ENCODE measurements at places on chromosomes 6 and 20.

DNA sequence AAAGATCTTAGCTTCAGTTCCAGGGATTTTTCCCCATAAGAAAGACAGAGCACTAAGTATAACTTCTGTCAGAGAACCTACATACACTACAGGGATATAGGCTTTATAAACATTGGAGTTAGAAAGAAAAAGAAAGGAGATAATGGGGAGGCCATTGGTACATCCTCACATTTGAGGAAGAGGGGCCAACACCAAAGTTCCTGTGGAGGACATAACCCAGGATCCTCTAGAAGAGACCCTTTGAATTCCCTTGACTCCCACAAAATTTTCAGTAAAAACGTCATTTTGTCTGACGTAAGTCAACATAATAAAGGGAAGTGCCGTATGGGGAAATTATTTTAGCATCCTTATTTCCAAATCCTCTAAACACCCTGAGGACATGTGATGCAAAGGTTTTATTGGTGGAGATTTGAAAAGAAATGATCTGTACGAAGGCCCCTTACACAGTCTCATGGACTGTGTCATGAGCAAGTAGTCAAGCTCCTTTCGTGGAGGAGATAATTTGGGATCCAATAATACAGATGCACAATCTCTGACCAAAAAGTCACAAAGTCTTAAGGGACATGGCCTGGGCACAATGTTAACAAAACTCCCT is 33.2 kb downstream of the HLA-DRA start:
- DNase-seq, result no peak

- no peak for DNase-seq
Measured at GRCh38 chr6:30963641-30964040, 19.9 kb upstream of the MUC21 start.

GRCh38 chr6:16824845-16825685 is 63.8 kb upstream of the ATXN1 start:
- no peak for DNase-seq

GRCh38 chr6:21423106-21423854 is 170.3 kb upstream of the SOX4 start:
- no peak for DNase-seq

- peak; percentile 8 for DNase-seq
Measured at GRCh38 chr6:43368259-43369160, 937 bp downstream of the ZNF318 start.

DNA sequence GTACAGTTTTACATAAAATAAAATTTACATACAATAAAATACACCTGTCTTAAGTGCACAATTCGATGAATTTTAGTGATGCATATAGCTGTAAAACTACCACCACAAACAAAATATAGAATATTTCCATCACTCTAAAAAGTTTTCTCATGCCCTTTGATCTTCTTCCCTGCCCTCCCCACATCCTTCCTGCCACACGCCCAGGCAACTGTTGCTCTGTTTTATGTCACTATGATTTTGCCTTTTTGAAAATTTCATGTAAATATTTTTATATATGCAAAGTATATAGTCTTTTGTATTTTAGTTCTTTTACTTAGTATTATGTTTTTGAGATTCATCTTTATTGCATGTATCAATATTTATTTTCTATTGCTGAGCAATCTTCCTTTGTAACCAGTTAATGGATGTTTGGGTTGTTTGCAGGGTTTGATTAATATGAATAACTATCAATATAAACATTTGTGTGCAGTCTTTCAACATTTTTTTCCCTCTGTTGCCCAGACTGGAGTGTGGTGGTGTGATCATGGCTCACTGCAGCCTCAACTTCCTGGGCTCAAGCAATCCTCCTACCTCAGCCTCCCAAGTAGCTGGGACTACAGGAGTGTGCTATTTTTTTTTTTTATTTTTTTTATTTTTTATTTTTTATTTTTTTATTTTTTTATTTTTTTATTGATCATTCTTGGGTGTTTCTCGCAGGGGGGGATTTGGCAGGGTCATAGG is 23.8 kb upstream of the SAMHD1 start:
- no peak for DNase-seq

- no peak for DNase-seq
Measured at GRCh38 chr20:62924442-62925075, 1.7 kb downstream of the DIDO1 start.

GRCh38 chr20:37915434-37915787 is 12.5 kb downstream of the VSTM2L start:
- no peak for DNase-seq

DNA sequence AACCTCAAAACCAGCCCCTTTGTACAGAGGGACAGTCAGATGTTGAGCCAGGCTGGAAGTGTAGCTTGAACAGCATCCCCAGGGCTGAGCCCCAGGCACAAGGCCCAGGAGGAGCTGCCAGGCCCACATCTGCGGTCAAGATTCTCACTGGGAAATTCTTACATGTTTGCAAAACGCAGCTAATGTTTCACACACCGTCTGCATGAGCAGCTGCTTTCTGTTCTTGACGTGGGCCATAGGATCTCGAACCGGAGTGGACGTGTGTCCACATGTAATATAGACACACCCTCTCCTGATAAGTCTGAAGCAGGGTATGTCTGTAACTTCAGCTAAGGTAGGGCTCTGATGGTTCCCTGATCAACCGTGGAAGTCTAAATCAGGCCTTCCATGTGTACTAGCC is 41.3 kb upstream of the TRAF3IP2 start:
- DNase-seq, result no peak

DNA sequence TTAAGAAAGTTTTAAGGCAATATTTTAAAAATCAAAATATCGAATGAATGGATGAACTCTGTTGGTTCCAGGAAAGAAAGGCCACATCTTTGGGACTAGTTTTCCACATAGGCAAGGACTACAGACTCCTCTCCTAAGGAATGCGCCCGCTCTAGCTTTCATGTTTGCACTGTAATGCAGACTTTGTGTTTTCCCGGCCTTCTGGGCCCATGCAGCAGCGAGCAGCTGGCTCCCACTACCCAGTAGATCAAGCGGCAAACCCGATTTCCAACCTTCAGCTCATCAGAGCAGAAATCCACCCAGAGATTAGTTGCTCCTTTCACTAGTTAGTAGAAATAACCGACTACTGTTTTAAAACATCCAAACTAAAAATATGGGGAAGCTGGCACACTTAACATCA is 27.7 kb downstream of the OVOL2 start:
- no peak for DNase-seq

GRCh38 chr20:9348747-9349146 is 165.6 kb upstream of the LAMP5 start:
- DNase-seq, result no peak

- no peak for DNase-seq
Measured at GRCh38 chr20:63124782-63125580, 91.0 kb downstream of the YTHDF1 start.

- DNase-seq, result no peak
Measured at GRCh38 chr20:49627329-49627761, 59.4 kb upstream of the PTGIS start.

GRCh38 chr6:89582669-89583325 is 55.8 kb downstream of the LYRM2 start:
- no peak for DNase-seq

- DNase-seq, result no peak
Measured at GRCh38 chr6:11854408-11855165, 76.0 kb upstream of the ADTRP start.

GRCh38 chr6:41171908-41172307 is 9.0 kb upstream of the TREM2 start:
- no peak for DNase-seq

- no peak for DNase-seq
Measured at GRCh38 chr6:18262702-18263417, 1.5 kb downstream of the DEK start.

GRCh38 chr6:157550114-157550989 is 169.4 kb downstream of the ZDHHC14 start:
- no peak for DNase-seq

DNA sequence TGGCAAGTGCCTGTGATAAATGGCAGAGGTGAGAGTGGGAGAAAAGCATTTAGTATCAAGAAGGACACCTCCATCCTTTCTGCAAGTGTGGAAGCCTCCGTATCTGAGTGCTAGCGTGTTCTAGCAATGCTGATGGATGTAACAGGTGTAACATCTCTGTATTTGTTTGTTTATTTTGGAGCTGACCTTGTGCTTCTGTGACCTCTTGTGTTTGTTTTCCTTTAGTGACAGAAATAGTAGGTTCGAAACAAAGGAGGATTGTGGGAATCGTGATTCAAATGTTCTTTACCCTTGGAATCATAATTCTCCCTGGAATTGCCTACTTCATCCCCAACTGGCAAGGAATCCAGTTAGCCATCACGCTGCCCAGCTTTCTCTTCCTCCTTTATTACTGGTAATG is 60.4 kb downstream of the SLC22A3 start:
- no peak for DNase-seq

DNA sequence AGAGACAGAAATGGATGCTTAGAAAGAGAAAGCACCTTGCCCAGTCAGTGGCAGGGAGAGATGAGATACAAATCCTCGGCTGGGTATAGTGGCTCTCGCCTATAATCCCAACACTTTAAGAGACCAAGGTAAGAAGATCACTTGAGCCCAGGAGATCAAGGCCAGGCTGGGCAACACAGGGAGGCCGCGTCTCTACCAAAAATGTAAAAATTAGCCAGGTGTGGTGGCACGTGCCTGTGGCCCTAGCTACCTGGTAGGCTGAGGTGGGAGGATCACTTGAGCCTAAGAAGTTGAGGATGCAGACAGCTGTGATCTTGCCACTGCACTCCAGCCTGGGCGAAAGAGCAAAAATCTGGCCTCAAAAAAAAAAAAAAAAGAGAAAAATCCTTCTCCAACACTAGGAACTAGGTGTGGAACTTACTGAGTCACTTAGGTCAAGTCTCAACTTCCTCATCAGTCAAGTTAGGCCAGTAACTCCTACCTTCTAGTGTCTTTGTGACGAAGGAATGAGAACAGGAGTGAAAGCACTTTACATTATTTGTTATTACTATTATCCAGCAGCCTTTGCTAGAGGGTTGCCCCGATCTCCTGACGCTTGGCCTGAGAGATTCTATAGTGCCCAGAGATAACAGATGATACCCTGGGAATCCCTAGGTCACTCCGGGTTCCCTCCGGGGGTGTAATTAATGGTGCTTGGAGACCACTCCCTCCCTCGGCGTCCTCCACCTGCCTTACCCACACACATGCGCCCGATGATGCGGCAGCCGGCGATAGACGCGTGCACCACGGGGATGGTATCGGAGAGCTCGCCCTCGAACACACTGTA is 918 bp downstream of the EIF6 start:
- no peak for DNase-seq

- DNase-seq, result no peak
Measured at GRCh38 chr6:24148154-24148570, 22.1 kb downstream of the NRSN1 start.

- no peak for DNase-seq
Measured at GRCh38 chr6:101940391-101940790, 546.9 kb downstream of the GRIK2 start.

GRCh38 chr6:54107470-54108090 is 3.7 kb upstream of the MLIP start:
- no peak for DNase-seq

DNA sequence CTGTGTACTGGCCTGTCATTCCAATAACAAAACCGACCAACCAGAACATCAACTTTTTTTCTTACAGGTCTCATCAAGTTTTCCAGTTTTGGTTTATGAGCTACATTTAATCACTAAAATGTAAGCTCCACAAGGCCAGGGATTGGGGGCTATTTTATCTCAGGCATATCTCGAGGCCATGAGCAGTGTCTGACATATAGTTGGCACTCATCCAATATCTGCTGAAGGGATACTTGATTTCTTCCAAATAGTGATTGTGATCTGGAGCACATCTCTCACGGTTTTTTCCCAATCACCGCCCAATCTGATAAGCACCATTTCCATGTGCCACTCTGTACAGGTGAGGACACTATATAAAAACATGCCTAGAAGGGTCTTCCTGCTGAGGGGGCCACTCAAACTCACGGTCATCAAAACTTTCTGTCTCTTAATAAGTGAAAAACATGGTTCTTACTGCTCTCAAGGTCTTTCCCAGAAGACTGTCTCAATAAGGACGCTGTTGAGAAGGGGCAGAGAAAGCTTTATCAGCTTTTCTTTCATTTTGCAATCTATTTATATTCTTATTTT is 65.5 kb downstream of the MAN1A1 start:
- DNase-seq, result no peak

GRCh38 chr6:134512981-134513391 is 195.1 kb upstream of the SGK1 start:
- DNase-seq, result no peak

DNA sequence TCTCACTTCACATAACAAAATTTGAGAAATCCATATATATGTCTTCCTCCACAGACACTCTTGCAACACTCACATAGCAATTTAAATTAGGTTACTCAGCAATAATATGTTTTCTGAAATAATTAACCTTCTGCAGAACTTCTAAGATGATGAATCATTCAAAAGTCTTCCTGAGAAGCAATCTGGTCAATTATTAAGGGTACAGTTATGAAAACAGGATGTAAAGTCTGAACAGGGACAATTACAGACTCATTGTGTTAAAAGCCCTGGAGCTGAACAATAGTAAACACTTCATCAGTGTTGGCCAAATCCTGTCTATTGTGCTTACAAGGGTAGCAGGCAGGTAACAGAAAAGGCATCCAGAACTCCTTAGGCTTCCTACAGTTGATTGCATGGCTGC is 75.4 kb downstream of the FILIP1 start:
- no peak for DNase-seq

DNA sequence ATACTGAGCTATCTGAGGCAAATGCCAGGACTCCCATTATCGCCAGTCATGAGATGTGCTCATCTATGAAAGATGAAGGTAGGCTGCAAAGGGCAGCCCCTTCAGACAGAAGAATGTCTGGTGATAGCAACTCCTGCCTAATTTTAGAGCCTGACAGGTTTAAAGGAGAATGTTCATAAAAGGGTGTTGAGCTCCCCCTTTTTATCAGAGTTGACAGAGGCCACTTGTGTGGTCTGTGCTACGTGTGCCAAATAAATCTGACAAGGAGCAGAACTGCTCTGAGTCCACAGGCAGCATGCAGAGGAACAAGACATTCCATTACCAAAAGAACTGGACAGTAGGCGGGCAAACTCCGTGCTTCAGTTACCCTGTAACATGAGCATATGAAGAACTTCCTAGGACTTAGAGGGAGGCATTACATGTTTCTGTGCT is 101.8 kb downstream of the PREP start:
- no peak for DNase-seq

- no peak for DNase-seq
Measured at GRCh38 chr6:138307352-138307751, 70.4 kb upstream of the SMIM28 start.

GRCh38 chr6:162637317-162637716 is 90.2 kb downstream of the PRKN start:
- no peak for DNase-seq

DNA sequence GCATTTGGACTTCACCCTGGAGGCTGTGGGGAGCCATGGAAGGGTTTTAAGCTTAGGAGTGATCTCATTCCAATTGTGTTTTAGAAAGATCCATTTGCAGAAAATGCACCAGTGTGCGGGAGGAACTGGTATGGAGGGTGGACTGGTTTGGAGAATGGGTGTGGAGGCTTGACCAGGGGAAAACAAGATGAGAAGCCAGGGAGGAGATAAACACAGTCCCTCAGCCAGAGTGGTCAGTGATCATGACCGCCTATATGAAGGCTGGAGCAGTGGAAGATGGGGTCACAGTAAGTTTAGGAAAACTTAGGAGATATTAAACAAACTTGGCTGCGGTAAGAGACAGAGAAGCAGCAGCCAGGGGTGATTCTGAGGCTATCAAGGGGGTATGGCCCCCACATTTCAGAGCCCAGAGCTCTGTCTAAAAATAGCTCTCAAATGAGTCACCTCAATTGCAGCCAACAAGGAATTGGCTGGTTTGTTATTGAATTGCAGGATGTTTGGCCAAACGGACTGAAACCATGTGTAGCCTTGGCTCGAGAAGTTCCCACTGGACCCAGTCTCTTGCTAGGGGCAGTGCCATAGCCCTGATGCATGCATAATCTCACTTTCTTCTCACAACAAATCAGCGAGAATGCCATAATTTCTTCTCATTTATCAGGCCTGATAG is 159.9 kb upstream of the TOP1 start:
- DNase-seq, result peak; percentile 43

All from anterior cingulate cortex (tissue), 58 donors.